ENCODE measurements at places on chromosomes 3 and 15.
A peak's percentile ranks its signal among the peaks of the same experiment; 100 is the strongest.

GRCh38 chr3:159008401-159008800 is 206.5 kb downstream of the MFSD1 start:
- no peak for DNase-seq

GRCh38 chr15:39789736-39790135 is 7.1 kb upstream of the FSIP1 start:
- DNase-seq = no peak

DNA sequence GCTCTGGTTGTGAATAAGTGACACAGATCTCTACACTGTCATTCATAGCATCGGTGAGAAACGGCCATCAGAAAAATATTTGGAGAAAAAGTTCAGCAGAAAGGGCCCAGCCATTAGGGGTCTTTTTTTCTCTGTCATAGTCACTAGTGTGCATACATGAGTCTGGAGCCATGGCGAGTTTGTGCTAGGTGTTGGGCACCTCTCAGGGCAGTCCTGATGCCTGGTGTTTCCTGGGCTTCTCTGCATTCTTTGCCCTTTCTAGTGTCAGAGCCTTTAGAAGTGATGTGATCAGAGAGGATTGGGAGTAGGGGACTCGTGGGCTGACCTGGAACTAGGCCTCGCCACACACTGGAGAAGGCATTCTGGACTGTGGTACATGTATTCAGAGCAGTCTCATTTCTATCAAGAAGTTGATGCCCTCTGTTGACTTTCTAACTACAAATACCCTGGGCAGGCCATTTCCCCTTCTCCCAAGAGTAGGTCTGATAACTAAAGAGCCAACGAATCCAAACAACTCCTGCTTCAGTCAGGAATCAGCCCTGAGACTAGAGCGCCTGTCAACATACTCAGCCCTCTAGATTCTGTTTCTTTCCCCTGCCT is 1.6 kb downstream of the KY start:
- DNase-seq = no peak

DNA sequence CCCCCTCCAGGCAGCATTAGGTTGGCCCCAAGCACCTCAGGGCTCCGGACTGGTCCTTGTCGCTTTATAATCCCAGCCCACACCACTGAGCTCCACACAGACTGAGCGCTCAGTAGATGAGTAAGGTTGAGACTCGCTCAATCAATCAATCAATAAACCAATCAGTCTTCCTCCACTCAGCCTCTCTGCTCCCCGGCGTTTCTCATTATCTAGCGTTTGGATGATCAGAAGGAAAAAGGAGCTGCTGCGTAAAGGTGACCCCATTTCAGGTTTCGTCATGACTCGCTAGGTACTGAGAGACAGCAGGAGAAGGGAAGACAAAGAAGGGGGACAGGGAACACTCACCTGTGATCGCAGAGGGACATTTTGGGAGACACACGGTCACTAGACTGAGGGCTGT is 41.2 kb downstream of the ZNF710 start:
- no peak for DNase-seq

DNA sequence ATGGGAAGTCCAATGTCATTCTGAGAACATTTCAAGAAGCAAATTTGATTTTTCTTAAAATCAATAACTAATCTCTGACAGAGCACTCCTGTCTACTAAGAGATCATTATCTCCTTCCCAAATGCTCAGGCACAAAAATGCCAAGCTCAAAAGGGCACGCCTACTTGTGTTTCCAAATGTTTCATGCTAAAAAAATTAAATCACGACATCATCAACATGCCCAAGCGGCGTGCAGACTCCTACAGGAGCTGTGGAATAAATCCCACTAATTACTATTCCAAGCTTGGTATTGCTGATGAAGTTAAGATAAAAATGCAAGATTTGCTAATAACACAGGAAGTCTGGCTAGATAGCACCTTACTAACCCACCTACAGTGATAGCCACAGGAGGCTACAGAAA is 140.8 kb downstream of the OSBPL10 start:
- DNase-seq = no peak

DNA sequence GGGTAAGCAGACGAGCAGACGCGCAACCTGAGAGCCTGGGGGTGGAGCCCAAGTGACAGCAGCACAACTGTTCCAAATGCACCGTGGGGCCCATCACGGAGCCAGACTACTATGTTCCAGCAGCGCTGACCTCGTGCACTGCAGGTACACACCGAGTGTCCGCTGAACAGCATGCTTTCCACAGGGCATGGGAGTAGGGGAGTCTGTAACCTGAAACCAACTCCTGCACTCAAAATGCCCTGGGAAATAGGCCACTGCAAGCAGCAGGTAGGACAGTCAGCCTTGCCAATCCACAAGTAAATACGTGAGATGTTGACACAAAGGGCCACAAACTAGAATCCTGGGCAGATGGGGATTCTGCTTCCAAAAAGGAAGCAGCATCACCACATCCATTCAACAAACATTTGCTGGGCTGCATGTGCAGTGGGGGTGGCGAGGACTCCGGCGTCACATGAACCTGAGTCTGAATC is 73.9 kb downstream of the TBC1D2B start:
- no peak for DNase-seq

DNA sequence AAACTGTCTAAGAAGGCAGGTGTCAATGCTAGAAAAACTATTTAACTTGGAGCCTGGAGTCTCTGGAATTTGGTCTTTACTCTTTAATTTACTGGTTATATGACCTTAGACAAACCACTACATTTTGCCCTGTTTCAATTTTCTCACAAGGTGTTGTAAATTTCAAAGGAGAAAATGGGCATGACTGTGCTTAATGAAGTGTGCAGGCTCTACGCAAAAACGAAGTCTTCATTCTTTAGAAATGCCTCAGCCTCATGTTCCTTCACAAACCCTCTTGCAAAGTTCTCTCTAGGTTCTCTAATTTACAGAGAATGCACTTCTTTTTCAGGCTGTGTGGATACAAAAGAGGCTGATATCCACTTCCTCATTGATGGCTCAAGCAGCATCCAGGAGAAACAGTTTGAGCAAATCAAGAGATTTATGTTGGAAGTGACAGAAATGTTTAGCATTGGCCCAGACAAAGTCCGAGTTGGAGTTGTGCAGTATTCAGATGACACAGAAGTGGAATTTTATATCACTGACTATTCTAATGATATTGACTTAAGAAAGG is 39.1 kb downstream of the COL6A5 start:
- DNase-seq = no peak

GRCh38 chr3:8869613-8870012 is 93.7 kb downstream of the RAD18 start:
- DNase-seq = no peak

DNA sequence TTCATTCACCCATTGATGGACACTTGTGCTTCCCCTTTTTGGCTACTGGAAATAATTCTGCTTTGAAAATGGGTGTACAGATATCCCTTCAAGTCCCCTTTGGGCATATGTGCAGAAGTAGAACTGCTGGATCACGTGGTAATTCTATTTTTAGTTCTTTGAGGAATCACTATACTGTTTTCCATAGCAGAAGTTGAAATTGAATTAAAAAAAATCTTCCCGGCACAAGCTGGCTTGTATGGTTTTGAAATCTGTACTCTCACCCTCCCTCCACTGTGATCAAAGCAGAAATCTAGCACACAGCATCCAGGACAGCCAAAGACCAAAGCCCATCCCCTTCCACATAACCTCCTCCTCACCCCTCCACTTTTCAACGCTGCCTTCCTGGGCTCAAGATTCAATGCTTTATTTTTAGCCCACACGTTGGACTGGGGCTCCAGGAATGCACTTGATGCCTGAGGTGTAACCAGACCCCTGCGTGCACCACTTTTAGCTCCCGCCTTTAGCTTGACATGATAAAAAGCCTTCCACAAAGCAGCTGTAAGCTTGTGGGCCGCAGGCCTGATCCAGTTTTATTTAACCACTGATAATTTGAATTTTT is 29.9 kb downstream of the TMEM40 start:
- no peak for DNase-seq

GRCh38 chr3:112078125-112079083 is 7.8 kb upstream of the C3orf52 start:
- DNase-seq = no peak

- DNase-seq = no peak
Observed at GRCh38 chr3:37475435-37475834, 301.1 kb upstream of the LRRFIP2 start.

- DNase-seq = peak; percentile 97
Observed at GRCh38 chr3:88626456-88627120, 476.8 kb downstream of the C3orf38 start.

Measured in NCI-H446 treated with DMSO at 0.1 percent for 48 hours (cell line).